NCI-H187 treated with DMSO at 0.1 percent for 48 hours (cell line): ENCODE measurements at places on chromosomes 4 and X.

DNA sequence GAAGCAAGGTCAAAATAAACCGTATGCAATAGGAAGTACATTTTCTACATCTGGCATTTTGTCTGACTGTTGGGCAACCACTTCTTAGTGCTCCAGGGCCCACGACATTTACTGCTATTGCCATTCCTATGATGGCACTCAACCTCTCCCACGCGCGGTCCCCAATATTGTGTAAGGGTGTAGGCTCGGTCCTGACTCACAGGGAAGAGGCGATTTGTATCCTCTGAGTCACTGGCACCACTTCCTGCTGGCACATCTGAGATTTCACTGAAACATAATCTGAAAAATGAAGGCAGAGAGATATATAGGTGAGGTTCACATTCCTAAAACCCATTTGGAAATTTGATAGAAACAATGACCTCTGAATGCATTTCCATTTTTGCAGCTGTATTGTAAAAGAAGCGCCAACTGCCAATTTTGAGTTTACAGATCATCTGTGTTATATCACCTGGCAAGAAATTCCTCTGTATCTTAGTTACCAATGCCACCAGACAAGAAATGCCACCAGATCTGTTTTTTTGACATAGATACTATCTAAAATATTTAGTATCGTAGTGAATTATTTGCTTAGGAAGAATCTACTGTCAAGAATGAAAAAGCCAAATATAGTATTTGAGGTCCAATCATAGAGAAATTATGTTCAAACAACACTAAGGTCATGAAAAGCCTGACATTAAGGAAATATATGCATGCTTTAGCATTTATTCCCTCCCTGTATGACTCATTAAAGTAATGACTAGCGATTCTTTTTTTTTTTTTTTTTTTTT lies 9.8 kb downstream of the EREG start:
- no peak for DNase-seq

- DNase-seq, result no peak
Measured at GRCh38 chrX:140920416-140920815, 82.0 kb upstream of the SPANXB1 start.

- DNase-seq, result no peak
Measured at GRCh38 chr4:2995546-2996265, 32.3 kb downstream of the GRK4 start.

GRCh38 chrX:48831909-48832291 lies 3.5 kb downstream of the PCSK1N start:
- no peak for DNase-seq

- DNase-seq, result no peak
Measured at GRCh38 chr4:25870081-25870480, 7.3 kb upstream of the SEL1L3 start.

DNA sequence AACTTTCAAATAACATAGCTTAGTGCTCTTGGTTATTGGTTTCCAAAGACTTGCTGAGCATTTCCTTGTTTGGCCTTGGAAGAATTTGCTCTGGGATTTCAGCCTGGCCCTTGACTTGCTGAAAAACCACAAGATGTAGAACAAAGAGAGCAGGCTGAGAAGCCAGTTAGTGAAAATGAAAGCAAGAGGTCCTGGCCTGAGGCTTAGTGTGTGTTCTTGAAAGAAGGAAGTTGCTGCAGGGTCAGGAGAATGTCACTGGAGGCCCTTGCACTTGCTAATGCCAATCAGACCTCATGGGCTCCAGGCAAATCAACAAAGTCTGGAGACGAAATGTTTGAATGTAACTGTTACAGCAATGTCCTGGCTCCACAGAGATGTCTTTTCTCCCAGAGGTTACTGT lies 79.4 kb downstream of the SYNPO2 start:
- DNase-seq, result no peak

- DNase-seq, result no peak
Measured at GRCh38 chrX:101078716-101079598, at the start of gene TMEM35A. TMEM35A (plus strand) TSS chrX:101078879; CDS start chrX:101079003, 124 bp downstream.

- DNase-seq, result no peak
Measured at GRCh38 chrX:17170973-17171372, 204.0 kb upstream of the NHS start.

- no peak for DNase-seq
Measured at GRCh38 chrX:34341258-34341657, 209.1 kb upstream of the FAM47A start.

GRCh38 chr4:10589321-10589720 lies 95.2 kb downstream of the CLNK start:
- DNase-seq, result no peak

DNA sequence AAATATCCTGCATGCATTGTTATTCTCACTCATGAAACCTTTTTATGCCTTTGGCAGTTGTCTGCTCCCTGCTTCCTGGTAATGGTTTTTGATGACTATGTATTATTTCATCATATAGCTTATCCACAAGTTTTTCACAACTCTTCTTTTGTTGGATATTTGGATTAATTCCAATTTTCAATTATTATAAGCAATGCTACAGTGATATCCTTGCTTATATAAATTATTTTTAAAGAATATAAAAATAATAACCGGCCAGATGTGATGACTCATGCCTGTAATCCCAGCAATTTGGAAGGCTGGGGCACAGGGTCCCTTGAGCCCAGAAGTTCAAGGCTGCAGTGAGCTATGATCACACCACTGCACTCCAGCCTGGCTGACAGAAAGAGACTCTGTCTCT lies 47.0 kb downstream of the ASIC5 start:
- DNase-seq, result no peak

- DNase-seq, result no peak
Measured at GRCh38 chrX:31329298-31329697, 257.5 kb upstream of the FTHL17 start.

- no peak for DNase-seq
Measured at GRCh38 chrX:68757331-68757730, 71.5 kb upstream of the EFNB1 start.

GRCh38 chr4:33060674-33061542 lies 2340.7 kb downstream of the PCDH7 start:
- DNase-seq, result no peak

GRCh38 chr4:77538574-77539157 lies 67.0 kb upstream of the CXCL13 start:
- no peak for DNase-seq

GRCh38 chr4:159248384-159249178 lies 145.7 kb downstream of the RAPGEF2 start:
- no peak for DNase-seq

GRCh38 chr4:131388277-131388676 lies 1760.8 kb upstream of the PCDH10 start:
- DNase-seq, result no peak

DNA sequence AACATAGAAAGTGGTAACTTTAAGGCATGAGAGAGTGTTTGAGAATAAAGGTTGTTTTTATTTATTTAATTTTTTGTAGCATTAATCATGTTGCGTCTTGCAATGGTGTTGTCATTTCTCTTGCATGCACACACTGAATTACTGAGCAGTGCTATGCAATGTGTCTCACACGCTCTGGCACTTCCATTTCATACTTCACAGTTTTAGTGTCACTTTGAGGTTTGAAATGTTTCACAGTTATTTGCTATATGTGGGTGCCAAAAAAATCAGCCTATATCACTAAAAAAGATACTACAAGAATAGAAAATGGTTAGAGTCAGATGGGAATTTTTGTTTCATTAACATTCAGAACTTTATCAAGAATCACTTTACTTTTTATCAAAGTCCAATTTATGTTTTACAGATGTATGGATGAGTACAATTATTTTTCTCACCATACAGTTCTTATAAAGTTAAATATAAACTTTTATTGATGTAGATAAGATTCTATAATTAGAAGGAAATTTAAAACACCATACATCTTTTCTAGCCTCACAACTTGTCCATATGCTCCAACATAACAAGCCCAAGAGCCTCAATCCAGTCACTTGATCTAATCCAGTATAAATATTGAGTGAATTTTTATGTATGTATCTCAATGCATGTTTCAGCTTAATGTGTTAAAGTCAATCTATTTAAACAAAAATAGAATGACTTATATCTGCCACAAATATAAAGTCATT lies 114.0 kb downstream of the IQCM start:
- no peak for DNase-seq

DNA sequence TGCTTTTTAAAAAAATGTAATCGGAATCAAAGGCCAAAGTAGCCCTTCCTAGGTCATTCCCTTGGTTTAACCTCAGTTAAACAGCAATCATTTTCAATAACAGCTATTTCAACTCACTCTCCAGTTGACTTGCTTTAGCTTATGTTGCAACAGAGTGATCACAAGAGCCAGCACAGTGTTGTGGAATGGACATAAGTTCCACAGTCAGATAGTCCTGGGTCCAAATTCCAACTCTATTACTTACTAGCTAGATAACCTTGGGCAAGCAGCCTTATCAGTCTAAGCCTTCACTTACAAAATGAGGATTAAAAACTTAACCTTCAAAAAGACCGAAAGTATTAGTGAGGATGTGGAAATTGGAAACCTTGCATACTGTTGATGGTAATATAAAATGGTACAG lies 9.2 kb upstream of the GPC3 start:
- DNase-seq, result no peak

DNA sequence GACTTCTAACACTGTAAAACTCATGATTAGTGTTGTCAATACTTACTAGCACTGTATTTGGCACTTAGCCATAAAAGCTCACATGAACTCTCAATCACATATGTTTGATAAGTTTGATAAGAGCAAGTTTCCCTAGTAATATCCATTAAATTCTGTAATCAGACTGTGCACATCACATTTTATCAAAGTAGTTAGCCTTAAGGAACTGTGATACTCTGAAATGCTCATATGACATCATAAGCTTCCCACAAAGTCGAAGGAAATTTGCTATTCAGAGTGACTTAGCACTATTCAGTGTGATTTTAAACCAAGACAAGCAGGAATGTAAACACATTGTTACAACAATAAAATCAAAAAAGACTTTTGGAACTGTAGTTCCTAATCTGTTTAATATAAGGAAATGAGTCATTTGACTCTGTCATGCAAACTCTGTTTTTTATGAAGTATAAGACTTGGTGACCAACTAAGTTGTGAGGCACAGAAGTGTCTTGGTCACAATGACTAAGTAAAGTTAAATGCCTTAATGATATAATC lies 6.7 kb downstream of the SLC7A11 start:
- DNase-seq, result no peak

DNA sequence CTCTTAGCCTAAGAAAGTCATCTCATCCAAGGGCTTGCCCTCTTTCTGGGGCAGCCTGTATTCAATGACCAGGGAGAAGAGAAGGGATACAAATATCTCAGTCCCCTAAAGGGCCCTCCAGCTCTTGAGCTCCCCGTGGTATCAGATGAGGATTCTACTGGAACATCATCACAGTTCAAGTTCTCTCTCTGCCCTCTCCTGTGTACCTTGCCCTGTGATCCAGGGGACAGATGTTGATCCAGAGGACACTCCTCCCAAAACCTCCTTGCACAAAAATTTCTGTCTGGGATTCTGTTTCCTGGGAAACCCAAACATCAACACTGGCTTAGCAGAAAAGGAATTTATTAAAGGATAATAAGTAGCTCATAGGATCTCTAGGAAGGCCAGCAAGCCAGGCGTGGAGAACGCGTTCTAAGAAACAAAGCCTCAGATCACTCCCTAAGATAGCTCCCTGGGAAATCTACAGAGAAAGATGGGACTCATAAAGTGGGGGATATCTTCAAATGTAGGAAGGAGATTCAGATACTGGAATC lies 296.3 kb upstream of the KLF3 start:
- DNase-seq, result no peak

GRCh38 chr4:153480704-153481103 lies 14.5 kb downstream of the TMEM131L start:
- no peak for DNase-seq

- no peak for DNase-seq
Measured at GRCh38 chr4:110418641-110419040, 57.3 kb upstream of the ENPEP start.

DNA sequence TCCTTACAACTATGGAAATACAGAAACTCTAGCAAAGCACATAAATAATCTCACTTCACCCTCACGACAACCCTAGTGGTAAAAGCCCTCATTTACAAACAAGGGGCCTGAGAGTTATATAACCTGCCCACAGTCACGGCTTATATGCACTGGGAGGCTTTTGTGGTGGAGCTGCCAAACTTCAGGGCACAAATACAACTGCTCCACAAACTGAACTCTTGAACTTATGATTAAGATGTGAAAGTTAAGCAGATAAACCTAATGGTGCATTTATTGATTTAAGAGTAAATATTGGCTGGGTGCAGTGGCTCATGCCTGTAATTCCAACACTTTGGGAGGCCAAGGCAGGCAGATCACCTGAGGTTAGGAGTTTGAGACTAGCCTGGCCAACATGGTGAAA lies 19.0 kb downstream of the SLC2A9 start:
- no peak for DNase-seq

DNA sequence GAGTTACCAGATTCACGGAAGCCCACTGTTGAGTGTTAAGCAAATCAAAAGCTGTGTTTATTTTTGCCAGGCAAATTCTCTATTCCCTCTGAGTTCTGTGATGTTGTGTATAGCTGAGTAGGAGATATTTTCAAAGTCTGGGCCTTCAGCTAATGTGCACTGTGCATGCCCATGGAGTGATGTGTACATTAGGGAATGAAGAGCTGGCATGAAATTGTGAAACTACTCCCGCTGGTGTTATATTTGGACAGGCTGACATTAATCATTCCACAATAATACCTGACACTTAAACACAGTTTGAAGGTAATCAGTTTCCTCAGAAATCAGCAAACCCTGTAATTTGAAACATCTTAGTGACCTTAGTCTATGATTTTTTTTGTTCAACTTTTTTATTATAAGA lies 88.1 kb upstream of the MBNL3 start:
- no peak for DNase-seq

DNA sequence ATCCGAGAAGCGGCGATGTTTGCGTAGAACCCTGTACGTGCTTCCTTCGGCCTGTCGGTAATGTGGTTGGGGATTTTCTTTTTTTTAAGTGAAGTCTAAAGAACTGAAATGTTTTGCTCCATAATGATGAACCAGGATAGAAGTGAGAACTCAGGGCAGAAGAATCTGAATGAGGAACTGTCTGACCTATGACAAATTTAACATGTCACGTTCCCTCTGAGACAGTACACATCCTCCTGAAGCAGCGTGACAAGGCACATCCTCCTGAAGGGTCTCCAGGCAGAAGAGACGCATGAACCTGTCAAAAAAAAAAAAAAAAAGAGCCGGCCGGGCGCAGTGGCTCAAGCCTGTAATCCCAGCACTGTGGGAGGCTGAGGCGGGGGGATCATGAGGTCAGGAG lies 6.2 kb downstream of the CSF2RA start:
- no peak for DNase-seq

DNA sequence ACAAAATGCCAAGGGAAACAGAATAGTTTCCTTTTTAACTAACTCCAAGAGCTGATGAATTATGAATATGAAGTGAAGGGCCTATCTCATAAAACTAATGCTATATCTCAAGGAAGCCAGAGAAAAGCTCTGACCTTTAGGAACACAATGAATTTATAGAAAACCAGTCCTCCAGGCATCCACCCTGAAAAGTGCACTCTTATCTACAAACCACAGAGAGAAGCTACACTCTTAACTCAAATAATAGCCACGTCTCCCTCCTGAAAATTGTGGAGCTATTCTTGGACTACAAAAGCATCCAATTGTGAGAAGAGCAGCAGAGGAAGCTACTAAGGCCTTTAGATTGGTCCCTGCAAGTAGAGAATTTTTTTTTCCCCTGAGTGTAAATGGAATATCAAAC lies 253.9 kb downstream of the IL15 start:
- DNase-seq, result no peak

- peak; percentile 19 for DNase-seq
Measured at GRCh38 chr4:90419124-90419711, 292.0 kb downstream of the CCSER1 start.
